ENCODE measurements at places on chromosomes 16 and 17.

GRCh38 chr17:63635290-63635689, 13.1 kb downstream of the MAP3K3 start:
- no peak for DNase-seq

GRCh38 chr16:23990507-23990906, 154.7 kb downstream of the PRKCB start:
- no peak for DNase-seq

GRCh38 chr17:18033442-18034099, 5.4 kb downstream of the ATPAF2 start:
- DNase-seq, result peak; percentile 63

GRCh38 chr17:10585529-10585928, 36.1 kb upstream of the MYH2 start:
- DNase-seq, result no peak

GRCh38 chr16:65598621-65599020, 476.8 kb upstream of the CDH11 start:
- DNase-seq, result no peak

DNA sequence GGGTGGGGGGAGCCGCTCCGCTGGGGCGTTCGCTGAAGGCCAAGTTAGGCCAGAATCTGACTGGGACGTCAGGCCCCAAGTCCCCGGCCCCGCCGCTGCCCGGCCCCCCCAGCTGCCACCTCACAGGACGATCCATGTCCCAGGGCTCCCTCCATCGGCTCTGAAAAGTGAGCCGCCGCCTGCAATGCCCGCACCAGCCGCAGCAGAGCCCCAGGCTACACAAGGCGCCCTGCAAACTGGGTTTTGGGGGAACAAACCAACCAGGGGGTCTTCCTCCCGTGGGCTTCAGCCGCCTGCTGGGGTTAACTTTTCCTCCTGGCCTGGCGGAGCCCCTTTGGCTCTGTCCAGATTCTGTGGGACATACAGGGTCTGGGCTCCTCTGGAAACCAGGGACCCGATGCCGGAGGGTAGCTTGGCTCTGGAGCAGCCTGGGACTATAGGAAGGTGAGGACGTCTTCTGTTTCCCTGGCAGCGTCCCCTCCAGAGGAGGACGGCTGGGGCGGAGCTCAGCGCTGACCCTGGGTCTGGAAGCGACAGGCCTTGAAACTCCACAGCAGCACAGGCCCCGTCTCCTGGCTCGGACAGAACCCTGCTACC, 835 bp downstream of the NME4 start:
- DNase-seq, result no peak

DNA sequence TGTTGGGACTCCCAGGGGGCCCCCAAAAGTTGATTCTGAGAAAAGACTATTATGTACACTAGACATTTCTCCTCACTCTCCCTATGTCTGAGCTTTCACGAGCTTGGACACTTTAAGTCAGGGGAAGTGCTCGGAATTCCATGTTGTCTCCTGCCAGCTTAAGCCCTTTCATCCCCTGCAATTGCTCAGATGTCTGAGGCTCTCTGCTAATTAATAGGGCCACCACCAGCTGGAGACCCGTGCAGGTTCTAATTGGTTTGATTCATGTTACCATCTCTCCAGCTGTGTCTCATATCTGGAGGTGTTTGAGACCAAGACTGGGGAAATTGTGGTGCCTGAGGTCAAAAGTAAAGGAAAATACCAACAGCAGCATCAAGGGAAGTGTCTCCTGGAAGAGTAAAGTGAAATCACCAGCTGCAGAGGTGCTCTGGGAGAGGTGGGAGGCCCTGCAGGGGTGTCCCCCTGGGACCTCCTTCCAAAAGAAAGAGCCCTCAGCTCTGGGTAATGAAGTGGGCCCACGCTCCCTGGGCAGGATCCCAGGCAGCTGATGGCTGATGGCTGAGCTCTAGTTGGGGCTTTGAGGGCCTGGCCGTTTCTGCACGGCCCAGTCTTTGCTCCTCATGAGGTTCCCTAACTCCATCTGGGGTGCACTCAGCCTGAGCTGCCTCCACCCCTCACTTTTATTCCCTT, 5.8 kb upstream of the UTS2R start:
- no peak for DNase-seq

GRCh38 chr16:25045696-25046381, 30.7 kb upstream of the ARHGAP17 start:
- DNase-seq, result no peak

DNA sequence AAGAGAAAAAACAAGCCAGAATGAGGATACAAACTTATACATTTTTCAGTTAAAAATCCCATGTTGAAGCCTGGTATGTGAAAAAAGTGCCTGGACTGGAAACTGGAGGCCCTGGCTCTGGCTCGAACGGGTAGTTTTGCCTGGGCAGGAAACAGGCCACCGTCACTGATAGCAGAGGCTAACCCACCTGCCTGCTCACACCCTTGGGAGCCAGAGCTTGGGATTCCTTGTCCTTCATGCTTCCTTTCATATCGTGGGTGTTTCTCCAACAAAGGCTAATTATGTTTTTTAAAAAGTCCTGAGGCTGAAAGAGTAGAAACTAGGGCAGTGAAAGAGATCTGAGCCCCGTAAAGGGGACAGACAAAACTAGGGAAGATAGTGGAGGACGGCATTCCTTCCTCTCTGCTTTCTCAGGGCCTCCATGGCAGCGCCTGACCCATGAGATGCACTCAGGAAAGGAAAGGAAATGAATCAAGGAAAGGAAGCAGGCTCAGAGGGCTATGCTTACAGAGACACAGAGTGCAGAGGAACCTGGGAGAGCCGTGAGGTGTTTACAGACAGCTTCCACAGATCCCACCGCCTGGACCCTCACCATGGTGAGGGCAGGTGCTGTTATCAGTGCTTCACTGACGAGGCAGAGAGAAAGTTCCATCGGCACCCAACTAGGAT, 138.1 kb downstream of the PARN start:
- DNase-seq, result no peak

DNA sequence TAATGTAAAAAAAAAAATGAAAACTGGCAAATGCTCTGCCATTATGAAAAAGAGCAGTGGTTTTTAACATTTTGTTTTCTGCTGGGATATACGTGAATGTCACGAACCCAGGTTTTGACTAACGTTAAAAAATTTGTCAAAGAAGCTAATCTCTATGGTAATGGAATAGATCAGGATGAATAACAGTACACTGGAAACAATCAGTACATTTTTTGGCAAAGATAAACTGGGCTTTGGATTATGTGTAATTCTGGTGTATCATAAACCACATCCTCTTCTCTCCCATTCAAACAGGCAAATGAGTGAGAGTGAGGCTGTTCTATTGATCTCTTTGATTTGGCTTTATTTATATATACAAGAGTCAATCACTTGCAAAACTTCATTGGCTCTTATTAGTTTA, 207.0 kb upstream of the IRX3 start:
- DNase-seq, result no peak

DNA sequence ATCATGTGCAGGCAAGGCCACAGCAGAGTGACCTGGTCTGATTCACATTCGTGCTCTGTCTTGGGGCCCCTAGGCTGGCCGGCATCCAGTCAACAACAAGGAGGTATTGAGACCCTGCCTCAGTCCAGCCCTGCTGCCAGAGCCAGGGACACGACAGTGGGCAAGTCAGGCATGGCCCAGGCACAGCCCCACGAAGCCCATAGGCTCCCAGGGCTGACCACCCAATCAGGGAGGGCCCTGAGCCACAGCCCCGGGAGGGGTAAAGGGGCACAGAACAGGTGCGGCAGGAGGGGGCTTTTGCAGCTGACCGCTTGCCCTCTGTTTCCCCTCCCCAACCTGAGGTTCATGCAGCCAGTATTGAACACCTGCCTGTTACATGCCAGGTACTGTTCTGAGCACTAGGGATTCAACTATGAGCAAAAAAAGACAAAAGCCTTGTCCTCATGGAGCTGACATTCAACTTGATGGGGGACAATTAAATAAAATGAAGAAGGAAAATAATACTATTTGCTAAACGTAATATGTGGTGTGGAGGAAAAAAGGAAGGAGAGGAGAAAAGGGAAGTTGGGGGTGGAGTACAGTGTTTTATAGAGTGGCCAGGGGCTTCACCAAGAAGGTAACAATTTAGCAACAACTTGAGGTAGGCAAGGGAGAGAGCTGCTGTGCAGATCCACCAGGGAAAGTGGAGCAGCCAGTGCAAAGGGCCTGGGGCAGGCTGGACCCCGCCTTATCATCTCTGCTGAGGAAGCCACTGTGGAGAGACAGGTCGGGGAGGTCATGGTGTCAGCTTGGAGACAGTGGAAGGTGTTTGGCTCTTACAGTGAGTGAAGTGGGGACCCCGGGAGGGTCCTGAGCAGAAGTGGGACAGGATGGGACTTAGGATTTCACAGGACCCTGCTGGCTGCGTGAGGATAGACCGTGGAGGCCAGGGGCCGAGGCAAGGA, 6.1 kb downstream of the DRC3 start:
- no peak for DNase-seq

- no peak for DNase-seq
These were observed 654 bp downstream of the WFDC1 start for GRCh38 chr16:84295203-84295860.

GRCh38 chr17:31339906-31340661, 18.7 kb upstream of the EVI2A start:
- no peak for DNase-seq

DNA sequence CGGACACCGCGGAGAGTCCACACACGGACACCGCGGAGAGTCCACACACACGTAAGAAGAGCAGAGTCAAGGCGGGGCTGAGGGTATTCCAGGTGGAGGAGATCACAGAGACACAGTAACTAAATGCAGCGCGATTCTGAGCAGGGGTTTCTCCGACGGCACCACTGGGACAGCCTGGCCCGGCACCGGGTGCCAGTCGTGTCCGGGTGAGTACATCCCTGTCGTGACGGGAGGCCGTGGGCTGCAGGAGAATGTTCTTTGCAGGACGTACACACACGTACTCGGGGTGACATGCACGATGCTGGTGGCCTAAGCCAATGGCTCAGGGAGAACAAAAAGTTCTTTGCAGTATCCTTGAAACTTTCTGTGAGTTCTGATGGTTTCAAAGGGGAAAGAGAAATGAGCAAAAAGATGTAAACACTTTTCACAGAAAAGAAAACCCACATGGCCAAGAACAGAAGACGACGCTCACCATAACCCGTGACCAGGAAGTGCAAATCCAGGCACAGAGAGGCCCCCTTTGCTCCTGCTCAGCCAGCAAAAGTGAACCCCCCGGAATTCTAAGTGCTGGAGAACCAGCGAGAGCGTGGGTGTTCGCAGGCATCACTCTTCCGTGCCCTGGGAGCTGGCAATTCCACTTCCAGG, 53.7 kb upstream of the METRNL start:
- DNase-seq, result no peak

- DNase-seq, result no peak
These were observed 2.8 kb downstream of the MARVELD3 start for GRCh38 chr16:71628810-71629209.

GRCh38 chr16:27403601-27403992, 1.6 kb downstream of the IL21R start:
- no peak for DNase-seq

GRCh38 chr17:68326681-68327080, 35.4 kb downstream of the ARSG start:
- no peak for DNase-seq

- no peak for DNase-seq
These were observed at the start of gene TRIM72 for GRCh38 chr16:31213877-31214707. TSS of gene TRIM72 (plus strand) at chr16:31214119. CDS start at chr16:31214739, 620 bp downstream.

- DNase-seq, result no peak
These were observed 490.2 kb upstream of the SALL1 start for GRCh38 chr16:51641191-51641765.

GRCh38 chr16:68508641-68509240, 30.4 kb upstream of the ZFP90 start:
- DNase-seq, result no peak

DNA sequence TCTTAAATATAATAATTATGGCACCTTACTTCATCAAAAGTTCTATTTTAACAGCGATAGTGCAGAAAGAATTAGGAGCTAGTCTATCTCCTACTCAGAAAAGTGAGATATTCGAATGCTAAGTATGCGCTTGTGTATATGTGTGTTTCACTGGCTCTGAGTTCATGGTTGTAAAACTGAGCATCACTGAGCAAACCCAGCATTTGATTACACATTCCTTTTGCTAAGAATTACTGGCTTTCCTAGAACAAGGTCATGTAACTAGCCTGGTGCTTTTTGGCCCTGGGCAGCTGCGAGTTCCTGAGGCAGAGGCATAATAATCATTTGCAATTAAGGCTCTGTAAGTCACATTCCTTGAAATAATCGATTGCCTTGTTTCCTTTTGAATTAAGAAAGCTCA, 157.2 kb downstream of the SNX29 start:
- DNase-seq, result no peak

DNA sequence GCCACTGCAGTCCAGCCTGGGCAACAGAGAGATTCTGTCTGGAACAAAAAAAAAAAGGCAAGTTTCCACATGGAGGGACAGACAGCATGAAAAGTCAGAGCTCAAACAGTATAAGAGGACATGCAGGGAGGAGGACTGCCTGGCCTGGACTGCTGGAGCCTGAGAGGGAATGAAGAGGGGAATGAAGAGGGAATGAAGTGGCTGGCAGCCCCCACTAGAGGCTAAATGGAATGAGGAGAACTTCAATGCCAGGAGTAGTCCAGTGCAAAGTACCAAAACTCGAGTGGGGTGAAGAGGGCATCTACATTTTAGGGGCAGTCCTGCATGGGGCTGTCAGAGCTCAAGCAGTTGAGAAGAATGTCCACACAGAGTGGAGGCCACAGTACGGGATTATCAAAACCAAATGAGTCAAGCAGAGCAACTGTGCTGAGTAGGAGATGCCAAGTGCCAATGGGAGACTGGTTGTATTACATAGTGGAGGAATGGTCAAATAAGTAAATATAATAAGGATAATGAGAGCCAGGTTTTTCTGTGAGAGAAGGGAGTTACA, 22.9 kb downstream of the IKZF3 start:
- no peak for DNase-seq

DNA sequence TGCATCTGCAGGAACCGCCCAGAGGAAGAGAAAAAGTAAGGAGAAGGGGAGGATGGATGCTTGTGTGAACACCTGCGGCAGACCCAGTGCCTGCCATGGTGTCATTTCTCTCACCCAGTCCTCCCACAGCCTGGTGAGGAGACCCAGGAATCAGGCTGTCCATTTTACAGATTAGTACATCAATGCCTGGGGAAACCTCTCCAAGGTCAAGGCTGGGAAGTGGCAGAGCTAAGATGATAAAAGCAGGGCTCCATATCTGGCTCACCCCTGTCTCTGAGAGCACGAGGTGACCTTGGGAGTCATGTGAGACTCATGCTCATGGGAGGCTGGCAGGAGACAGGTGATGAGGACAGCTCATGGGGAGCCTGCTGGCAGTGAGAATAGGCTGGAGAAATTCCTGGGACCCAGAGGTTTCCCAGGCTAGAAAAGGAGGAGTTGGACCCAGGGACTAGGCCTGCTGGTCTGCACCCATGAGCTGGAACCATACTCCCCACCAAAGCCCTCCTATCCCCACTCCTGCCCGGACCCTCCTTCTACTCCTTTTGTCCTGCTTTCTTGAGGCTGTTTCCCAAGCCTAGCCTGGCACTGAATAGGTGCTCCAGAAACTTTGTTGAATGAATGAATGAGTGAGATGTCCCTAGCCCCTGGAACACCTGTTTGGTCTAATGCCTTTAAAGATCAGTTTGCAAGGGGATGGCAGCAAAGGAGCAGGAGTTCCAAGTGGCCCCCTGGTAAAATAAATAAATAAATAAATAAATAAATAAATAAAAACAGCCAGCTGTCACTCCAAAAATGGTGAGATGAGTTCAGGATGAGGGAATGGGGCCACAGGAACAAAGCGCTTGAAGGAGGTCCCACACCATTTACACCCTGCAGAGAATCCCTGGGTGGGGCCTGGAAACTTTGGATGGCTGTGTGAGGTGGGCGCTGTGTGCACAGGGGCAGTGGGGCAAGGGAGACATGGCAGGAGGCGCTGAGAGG, 1.6 kb downstream of the ZNF629 start:
- DNase-seq, result no peak
